ENCODE measurements at places on chromosomes 5 and 9.

DNA sequence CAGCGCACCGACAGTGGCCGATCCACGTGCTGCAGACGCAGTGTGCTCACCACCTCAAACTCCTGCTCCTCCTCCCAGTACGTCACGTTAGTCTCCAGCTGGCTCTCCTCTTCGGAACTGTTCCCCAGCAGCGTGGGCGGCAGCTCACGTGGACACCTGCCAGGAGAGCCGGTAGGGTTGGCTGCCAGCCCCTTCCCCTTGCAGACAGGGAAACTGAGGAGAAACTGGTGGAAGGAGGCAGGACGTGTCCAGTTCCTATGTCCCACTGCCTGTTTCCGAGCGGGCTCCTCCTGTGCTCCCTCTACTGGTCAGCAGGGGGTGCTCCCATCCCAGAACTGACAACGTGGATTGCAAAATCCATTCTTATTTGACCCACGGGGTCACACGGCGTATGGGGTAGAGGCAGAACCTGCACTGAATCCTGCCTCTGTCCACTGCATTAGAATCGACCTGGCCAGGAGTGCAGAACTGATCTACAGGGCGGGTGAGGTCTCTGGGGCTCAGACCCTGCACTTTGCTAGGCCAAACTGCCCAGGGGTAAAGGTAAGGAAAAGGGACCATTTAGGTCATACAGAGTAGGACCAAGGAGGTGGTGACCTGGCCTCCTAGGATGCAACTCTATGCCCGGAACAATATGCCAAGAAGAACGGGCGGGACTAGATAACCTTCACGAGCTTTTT lies 25.7 kb downstream of the PDGFRB start:
- peak; percentile 95 for DNase-seq

- DNase-seq, result no peak
Observed at GRCh38 chr9:133301253-133302230, 26.5 kb upstream of the ABO start.

DNA sequence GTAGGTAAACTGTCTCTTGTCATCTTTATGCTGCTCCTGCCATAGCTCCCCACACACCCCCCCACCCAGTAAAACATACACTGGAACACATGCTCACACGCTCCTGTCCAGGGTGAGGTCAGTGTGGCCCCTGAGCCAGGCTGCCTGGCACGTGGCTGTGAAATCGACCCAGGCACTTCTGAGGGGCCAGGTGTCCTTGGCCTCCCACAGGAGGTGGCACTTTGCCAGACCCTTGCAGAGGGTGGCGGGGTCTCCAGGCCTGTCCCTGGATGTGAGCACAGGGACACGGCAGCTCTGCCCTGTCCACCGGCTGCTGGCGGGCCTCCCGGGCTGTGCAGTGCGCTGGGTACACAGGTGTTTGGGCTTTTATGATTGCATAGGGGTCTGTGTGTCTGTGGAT lies 10.0 kb upstream of the CRB2 start:
- no peak for DNase-seq

GRCh38 chr9:130629443-130630070 lies 34.8 kb upstream of the PRDM12 start:
- no peak for DNase-seq

DNA sequence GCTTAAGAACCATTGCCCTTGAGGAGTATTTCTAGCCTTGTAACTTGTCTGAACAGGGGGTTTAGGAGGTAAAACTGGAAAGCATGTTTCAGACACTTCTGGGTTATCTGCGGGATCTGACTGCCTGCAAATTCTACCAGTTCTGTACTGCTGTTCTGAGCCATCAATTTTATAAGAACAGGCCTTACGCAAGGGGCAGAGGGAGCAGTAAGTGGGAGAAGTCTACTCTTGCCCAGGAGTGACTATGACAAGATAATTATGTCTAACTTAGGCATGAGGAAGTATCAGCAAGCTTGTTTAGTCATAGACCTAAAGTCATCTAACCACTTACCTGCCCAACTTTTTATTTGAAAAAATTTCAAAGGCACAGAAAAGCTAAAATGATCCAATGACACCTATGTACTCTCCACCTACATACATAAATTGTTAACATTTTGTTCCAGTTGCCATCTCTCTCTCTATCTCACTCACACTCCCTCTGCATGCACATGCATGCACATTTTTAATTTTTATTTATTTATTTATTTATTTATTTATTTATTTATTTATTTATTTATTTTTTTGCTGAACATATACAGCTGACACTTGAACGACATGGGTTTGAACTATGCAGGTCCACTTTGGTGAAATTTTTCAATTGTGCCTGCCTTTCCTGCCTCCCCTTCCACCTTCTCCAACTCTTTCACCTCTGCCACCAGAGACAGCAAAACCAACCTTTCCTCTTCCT lies 18.4 kb upstream of the DEPDC1B start:
- DNase-seq, result no peak

DNA sequence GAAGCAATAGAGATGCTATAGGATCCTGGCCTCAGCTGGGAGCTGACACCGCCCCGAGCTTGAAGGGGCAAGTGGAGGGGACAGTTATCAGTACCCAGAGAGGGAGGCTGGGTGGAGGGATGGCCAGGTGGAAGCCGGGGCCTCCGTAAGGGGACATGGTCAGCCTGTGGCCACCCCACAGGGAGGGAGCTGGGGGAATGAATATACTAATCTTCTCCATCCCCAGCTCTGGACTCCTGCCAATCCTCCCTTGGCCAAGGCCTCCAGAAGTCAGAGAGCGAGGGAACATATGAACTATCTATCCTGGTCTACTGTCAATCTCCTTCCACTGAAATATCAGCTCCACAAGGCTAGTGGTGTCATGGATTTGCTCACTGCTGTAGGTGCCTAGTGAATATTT lies 109.3 kb downstream of the BOD1 start:
- DNase-seq, result peak; percentile 77

GRCh38 chr5:96745844-96746531 lies 61.8 kb downstream of the ERAP1 start:
- no peak for DNase-seq

- DNase-seq, result no peak
Observed at GRCh38 chr9:90801241-90801972, at the start of gene SYK. Gene SYK, plus strand, starts transcription at chr9:90801819. Its CDS starts 42,080 bp downstream, at chr9:90843899.

- no peak for DNase-seq
Observed at GRCh38 chr5:60916646-60917045, 28.2 kb downstream of the ERCC8 start.

DNA sequence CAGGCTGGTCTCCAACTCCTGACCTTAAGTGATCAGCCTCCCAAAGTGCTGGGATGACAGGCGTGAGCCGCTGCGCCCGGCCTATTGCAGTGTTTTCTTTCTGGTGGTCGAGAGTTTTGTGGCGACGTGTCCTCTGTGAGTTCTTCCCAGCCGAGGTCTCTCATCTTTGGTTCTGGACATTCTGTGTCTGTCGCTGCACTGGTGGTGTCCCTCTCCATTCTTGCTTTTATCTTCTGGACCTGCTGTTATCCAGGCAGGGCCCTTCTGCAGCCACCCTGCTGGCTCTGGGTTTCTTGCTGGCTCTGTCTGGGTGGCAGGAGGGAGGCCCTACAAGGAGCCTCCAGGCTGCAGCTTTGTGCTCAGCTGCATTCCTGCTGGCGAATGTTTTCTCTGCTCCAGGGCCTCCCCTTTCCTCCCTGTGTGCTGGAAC lies 49.1 kb upstream of the EXOC3 start:
- no peak for DNase-seq

DNA sequence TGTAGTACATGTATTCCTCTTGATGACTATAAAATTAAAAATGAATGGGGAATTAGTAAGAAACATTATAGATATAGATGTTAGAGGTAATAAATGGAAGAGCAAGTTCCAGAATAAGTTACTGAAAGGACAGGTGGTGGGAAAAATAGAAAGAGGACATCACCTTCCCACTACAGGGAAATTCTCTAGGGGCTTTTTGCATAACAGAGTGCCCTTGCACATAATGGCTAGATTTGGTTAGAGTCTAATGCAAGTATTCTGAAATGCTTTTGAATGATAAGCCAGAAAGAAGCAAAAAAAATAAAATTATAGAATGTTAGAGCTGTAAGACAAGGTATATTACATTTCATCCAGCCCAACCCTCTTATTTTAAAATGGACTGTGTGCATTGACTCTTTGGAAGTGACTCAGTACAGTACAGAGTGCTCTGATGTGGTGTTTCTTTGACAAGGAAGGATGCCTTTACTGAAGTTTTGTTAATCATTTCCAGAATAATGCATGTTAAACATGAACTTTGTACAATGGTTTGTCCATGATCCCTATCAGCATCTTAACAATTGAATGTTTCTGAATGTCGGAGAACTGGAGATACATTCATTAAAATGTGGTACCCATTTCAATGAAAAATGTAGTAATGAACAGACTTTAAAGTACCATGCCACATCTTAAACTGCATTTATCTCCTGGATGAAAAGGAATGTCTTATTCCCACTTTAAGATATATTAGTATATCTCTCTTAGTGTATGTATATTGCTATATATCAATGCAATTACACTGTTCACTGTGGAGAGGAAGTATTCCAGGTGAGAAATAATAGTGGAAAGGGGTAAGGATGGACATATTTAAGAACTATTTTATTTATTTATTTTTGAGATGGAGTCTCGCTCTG lies 391.1 kb downstream of the ADGRV1 start:
- no peak for DNase-seq

- no peak for DNase-seq
Observed at GRCh38 chr5:5039918-5040317, 100.2 kb upstream of the ADAMTS16 start.

DNA sequence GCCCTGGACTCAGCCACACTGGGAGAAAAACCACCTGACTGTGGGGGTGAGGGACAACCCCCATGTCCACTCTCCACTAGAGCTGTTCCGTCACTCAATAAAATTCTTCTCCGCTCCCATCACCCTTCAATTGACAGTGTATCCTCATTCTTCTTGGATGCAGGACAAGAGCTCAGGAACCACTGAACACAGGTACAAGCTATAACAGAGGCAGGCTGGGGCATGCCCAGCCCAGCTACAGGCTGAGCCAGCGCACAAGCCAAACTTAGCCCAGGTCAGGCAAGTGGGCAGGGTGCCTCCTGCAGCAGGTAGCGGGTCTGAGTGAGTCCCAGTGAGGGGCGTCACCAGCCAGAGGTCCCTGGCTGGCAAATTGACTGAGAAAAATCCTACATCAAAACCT lies 183.4 kb downstream of the HINT1 start:
- DNase-seq, result no peak

DNA sequence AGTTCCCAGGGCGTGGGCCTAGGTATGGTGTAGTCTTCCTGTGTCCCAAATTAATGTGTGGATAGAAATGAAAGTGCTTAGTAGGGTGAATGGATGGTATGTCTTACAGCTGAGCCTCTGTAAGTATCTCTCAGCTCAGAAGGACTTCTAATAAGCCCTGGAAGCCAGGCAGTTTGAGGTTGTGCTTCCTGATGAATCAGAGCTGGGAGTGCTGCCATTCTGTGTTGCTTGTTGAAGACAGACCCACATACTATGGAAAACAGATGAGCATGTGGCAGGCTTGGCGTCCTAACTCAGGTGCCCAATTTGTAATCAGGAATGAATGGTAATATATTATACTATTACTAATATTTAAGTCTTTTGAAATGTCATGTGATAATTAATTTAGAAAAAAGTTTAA lies 69.8 kb downstream of the CMYA5 start:
- no peak for DNase-seq

GRCh38 chr9:135885100-135885853 lies 22.1 kb downstream of the CAMSAP1 start:
- no peak for DNase-seq

- no peak for DNase-seq
Observed at GRCh38 chr5:16866795-16867576, 69.1 kb downstream of the MYO10 start.

DNA sequence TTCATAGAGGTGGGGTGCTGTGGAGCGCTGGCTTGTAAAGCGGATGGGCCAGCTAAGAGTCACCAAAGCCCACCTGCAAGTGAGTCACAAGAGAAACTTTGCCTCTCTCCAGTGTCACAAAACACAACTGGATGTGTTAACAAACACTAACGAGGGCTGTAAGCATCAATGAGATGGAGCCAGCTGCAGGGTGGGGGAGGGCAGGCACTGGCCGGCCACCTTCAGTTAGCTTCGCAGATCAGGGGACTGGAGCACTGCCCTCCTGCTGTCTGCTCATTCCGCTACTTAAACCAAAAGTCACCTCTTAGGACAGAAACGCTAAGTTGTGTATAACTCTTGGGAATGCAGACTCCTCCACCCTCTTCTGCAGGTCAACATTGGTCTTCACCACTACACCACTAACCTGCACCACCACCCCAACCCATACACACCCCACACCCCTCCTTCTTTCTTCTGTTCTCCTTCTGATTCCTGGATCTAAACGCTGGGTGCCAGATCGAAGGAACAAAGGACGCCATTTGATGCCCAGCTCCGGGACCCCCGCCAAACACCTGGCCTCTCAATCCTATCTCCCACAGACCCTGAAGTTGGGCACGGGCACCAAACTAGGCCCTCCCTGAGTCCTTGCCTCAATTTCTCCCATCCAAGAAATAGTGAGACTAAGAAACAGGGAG lies 2.1 kb downstream of the ARSI start:
- no peak for DNase-seq

GRCh38 chr9:109186857-109187520 lies 19.9 kb upstream of the FRRS1L start:
- no peak for DNase-seq

- DNase-seq, result peak; percentile 45
Observed at GRCh38 chr9:69516353-69517322, 155.5 kb downstream of the APBA1 start.

DNA sequence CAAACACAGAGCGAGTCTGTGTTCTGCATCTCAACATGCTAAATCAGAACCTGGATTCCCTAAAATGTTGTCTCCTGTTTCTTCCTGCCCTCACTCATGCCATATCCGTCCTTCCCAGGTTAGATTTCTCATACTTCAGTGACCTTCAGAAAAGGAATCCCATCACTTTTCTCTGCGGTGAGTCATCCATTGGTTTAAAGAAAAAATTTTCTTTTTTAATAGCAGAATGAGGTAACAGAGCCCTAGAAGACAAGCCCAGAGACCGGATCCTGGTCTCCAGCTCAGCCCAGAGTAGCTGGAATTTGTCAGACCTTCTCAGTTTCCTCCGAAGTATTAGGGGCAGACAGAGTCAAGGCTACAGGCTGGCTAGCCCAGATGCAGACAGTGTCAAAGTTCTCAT lies 143.2 kb upstream of the DMRT1 start:
- no peak for DNase-seq

GRCh38 chr5:37112383-37112991 lies 136.7 kb downstream of the CPLANE1 start:
- DNase-seq, result no peak

- DNase-seq, result no peak
Observed at GRCh38 chr9:109828254-109828653, 48.3 kb downstream of the PALM2AKAP2 start.

- DNase-seq, result no peak
Observed at GRCh38 chr5:10825897-10826644, 65.0 kb upstream of the DAP start.

GRCh38 chr5:1743769-1744085 lies 55.9 kb downstream of the MRPL36 start:
- DNase-seq, result no peak

DNA sequence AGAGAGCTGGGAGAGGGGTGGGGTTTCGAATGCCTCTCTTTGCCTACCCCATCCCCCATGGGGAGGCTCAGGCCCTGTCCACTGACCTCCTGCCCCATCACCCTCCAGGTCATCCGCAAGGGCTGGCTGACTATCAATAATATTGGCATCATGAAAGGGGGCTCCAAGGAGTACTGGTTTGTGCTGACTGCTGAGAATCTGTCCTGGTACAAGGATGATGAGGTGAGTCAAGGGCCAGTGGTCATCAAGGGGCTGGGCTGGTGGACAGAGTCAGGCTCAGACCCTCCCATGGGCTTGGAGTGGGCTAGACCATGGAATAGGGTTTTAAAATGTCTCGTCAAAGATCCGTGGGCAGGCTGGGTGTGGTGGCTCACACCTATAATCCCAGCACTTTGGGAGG lies 33.7 kb downstream of the GOLGA2 start:
- no peak for DNase-seq

Measured in esophagus muscularis mucosa (tissue), 4 donors.